ENCODE measurements at places on chromosomes 5 and 9. TPM values are rescaled to one million over a fixed set of nuclear protein-coding genes. Genes with fewer than 3 reads are reported as not detected.

Gene BAAT
- total RNA-seq = not detected

Gene LARP1
- total RNA-seq = 111 TPM

Gene FBXL7
- total RNA-seq = 4.7 TPM

Gene ANKDD1B
- total RNA-seq = 1.3 TPM

- DNase-seq = no peak
Measured at GRCh38 chr9:137552022-137552768, 516 bp downstream of the MRPL41 start.

DNA sequence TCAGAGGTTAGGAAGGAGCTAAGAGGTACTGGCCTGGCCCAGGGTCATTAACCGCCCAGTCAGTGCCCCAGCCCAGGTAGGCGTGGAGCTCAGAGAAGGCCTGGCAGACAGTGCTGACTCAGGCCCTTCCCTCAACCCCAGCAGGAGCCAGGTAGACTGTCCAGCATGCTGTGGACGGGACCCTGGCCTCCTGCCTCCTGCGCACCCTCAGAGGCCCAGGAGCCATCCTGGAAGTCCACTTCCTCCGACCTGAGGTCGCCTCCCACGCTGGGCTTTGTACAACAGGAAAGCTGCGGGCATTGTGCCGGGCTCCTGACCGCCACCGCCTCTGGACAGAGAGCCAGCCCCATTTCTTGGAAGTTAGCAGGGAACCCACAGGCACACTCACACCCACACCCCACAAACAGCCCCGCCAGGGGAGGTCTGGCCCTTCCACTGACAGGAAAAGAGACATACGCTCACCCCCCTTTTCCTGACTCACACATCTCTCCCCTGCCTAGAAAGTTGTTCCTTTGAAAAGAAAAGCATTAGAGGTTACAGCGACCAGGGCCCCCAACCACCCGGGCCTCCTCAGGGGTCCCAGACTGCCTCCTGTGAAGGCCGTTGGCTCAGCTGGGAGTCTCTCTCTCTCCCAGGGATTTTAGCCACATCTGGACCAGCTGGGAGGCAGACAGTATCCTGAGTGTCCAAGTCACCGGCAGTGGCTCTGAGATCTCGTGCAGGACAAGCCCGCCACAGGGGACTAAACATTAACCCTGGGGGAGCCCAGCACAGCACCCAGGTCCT, 7.7 kb downstream of the RALGDS start:
- no peak for DNase-seq

GRCh38 chr9:3215658-3216057, 310.1 kb downstream of the RFX3 start:
- no peak for DNase-seq

- no peak for DNase-seq
Measured at GRCh38 chr5:91361790-91362189, 21.3 kb downstream of the ARRDC3 start.

GRCh38 chr5:132668706-132669454, 4.9 kb upstream of the IL4 start:
- no peak for DNase-seq

DNA sequence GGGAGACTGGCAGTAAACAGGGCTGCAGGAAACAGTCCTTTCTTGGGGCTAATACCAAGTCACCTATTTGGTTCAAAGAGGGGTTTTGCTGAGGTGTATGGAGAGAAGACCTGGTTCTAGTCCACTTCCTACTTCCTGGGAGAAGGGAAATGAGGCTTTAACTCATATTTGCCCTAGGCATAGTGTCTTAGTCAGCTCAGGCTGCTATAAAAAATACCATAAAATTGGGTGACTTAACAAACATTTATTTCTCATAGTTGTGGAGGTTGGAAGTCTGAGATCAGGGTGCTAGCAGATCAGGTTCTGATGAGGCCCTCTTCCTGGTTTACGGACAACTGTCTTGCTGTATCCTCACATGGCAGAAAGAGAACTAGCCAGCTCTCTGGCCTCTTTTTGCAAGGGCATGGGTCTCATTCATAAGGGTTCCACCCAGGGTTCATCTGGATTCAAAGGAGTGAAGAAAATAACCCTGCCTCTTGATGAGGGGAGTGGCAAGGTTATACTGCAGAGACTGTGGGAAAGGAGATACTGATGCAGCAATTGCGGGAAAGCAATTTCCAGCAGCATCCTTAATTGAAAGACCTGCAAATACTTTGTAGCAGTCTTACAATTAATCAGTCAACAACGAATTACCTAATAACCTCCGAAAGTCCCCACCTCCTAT, 40.5 kb downstream of the ANKDD1B start:
- DNase-seq = no peak

- DNase-seq = no peak
Measured at GRCh38 chr9:127523312-127523851, 72.1 kb downstream of the LRSAM1 start.

GRCh38 chr9:95077053-95077765, 240.3 kb downstream of the FANCC start:
- no peak for DNase-seq

GRCh38 chr9:109307380-109308240, 13.2 kb downstream of the EPB41L4B start:
- DNase-seq = no peak

- no peak for DNase-seq
Measured at GRCh38 chr9:125613141-125613540, 93.9 kb downstream of the MAPKAP1 start.

DNA sequence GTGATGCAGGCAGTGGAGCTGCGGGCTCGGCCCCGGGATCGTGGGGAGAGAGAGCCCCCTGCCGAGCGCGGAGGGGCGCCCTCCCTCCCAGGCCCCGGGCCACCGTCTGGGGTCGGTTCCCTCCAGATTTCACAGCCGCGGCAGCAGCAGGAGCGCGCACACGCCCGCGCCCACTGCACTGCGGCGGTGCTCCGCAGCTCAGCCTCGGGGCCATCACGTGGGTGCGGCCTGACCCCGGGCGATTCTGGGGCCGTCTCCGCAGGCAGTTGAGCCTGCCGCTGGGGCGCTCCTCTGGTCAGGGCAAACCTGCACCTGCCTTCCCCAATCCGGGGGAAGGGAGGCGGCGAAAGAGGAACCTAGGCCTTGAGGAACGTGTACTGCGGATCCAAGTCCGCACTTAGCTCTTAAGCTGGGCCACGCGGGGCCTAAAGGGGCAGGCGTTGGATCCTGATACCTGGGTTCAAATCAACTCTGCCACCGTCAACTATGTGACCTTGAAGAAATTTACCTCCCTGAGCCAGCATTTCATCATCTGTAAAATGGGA, 9.4 kb upstream of the DELE1 start:
- DNase-seq = no peak

GRCh38 chr5:122436615-122437014, 124.6 kb downstream of the SNCAIP start:
- no peak for DNase-seq

GRCh38 chr9:83401328-83401900, 136.8 kb downstream of the FRMD3 start:
- no peak for DNase-seq

- no peak for DNase-seq
Measured at GRCh38 chr9:129036923-129037766, 719 bp downstream of the MIGA2 start.

GRCh38 chr9:122051351-122052321, 41.5 kb downstream of the TTLL11 start:
- DNase-seq = no peak

DNA sequence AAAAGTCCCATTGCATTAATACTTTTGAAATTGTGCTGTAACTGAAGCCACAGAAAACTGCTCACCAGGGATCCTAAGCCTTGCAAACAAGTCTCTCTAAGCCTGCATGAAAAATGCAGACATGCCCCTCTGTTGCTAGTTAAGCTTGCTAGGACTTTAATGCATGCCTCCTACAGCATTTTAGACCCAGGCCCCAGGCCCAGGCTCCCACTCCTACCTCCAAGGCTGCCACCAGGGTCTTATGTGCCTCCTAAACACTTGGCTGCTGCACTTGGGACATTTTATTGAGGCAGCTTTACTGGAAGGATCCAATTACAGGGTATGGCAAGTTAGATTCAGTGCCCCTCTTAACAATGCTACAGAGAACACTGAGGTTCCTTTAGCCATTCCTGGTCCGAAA, 467.3 kb upstream of the CLINT1 start:
- no peak for DNase-seq

DNA sequence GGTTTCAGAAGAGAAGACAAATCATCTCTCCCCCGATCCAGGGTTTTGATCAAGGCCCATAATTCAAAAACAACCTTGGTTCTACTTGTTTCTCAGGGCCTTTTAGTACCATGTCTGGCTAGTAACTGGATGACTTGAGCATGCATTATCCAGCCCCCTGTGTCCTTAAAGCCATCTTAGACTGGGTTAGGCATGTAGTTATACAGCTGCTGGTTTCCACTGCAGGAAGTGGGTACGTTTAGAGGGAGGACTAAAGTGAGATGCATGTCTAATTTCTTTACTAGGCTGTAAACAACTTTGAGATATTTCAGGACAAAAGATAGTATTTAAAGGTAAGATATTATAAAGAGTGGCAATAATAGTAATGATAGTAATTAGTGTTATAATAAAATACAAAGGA, 372.0 kb downstream of the PLK2 start:
- no peak for DNase-seq

- DNase-seq = no peak
Measured at GRCh38 chr5:73444499-73445438, 3.8 kb downstream of the FOXD1 start.

DNA sequence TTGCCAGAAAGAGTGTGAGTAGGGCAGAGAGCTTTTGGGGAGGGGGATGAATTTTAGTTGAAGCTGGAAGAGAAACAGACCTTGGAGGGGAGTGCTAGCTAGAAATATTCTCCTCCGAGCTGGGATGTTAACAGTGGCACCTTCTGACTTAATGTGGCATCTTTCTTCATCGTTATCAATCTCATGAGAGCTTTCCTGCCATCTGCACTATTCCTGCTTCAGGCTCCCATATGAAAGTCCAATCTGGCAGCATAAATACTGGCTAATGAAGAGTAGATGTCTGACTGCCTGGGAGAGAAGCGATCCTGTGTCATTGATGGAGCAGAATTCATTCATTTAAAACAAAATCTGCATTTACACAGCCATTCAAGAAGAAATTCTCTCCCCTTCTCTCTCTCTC, 284.5 kb downstream of the TMEM38B start:
- DNase-seq = no peak

DNA sequence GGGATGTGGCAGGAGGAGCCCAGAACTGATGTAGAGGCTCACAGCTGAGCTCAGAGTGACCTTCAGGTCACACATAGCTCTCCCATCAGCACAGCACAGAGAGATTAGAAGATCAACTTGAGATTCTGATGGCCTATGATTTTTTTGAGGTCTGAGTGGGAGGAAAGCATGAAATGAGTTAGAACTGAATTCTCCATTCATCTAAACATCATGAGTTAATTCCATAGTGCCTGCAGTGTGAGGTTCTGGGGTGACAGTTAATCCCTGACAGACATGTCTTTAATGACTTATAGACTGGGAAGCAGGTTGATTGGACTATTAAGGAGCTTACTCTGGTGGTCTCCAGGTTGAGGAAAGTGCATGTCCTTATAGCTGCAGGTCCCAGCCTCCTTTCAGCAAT, 22.4 kb downstream of the SLC22A5 start:
- DNase-seq = no peak

DNA sequence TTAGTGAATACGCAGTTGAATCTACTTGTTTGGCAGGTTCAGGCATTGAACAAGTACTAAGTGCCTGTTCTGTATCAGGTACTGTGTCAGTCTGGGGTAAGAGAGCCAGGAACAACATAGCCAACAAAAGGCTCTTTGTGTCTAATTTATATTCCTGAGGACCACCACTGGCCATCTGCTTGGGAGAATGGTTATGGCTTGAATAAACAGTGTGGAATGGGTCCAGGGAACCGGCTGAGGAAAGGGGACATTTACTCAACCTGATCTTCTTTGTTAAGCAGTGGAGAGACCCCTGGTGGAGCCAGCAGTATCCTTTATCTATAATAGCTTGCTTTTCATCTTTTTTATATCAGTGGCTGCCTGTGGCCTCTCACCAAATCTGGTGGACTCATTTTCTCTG, 38.6 kb downstream of the EXOSC2 start:
- no peak for DNase-seq

Measured in epithelial cell of proximal tubule (primary cell).